Activated naive CD8-positive, alpha-beta T cell treated with anti-CD3 and anti-CD28 coated beads, Interleukin-2, amount 10 ng/mL, durations not matched to agents 7 days and 5 days (primary cell): ENCODE measurements at places on chromosomes 7 and 10. TPM values are rescaled to one million over a fixed set of nuclear protein-coding genes. Genes with fewer than 3 reads are reported as not detected.

DLD gene
- total RNA-seq = 56.9 TPM

EIF5AL1 gene
- 0.94 TPM for total RNA-seq

RBM28 gene
- total RNA-seq = 42.0 TPM

CCL26 gene
- not detected for total RNA-seq

IDI2 gene
- total RNA-seq = not detected

NEUROG3 gene
- total RNA-seq = not detected

CALN1 gene
- total RNA-seq = not detected

TAS2R3 gene
- 3.1 TPM for total RNA-seq

MCM10 gene
- 45.0 TPM for total RNA-seq

CELF2 gene
- 168 TPM for total RNA-seq

ZNF239 gene
- total RNA-seq = 1.8 TPM
